ENCODE measurements at places on chromosomes 5 and 9.

- peak; percentile 24 for DNase-seq
Observed at GRCh38 chr5:128084228-128085167, 932 bp downstream of the SLC12A2 start.

GRCh38 chr9:7841831-7842230 lies 42.3 kb upstream of the DMAC1 start:
- DNase-seq: no peak

GRCh38 chr5:135030956-135031812 lies 2.8 kb downstream of the PITX1 start:
- DNase-seq: no peak

DNA sequence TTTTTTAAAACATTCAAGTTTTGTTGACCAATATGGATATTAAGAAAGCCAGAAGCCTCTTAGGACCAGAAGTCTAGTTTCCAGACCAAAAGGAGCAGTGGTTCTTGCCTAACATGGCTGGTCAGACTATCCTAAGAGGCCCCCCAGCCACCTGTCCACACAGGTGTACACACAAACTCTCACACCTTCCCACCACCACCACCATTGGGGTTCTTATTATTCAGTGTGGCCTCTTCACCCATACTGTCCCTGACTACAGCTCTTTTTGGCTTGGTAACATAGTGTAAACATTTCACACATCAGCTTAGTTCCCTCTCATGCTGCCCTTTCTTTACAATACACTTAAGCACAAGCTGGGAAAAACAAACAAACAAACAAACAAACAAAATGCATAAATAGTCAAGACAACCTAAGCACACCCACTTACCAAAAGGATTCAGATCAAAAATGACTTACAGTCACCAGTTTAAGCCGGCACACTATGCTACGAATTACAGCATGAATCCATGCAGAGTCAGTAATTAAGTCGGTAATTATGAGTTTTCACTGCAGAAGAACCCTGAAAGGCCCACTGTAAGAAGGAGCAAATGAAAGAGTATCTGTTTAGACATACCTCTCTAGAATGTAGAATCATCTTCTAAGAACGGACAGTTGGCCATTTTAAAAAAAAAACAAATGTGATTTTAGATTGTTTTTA lies 9.5 kb downstream of the LHFPL2 start:
- no peak for DNase-seq

- DNase-seq: peak; percentile 65
Observed at GRCh38 chr5:142866563-142867275, 96.5 kb downstream of the ARHGAP26 start.

GRCh38 chr5:13408616-13409015 lies 535.9 kb downstream of the DNAH5 start:
- peak; percentile 1 for DNase-seq

GRCh38 chr9:37521111-37521510 lies 35.4 kb downstream of the POLR1E start:
- no peak for DNase-seq

DNA sequence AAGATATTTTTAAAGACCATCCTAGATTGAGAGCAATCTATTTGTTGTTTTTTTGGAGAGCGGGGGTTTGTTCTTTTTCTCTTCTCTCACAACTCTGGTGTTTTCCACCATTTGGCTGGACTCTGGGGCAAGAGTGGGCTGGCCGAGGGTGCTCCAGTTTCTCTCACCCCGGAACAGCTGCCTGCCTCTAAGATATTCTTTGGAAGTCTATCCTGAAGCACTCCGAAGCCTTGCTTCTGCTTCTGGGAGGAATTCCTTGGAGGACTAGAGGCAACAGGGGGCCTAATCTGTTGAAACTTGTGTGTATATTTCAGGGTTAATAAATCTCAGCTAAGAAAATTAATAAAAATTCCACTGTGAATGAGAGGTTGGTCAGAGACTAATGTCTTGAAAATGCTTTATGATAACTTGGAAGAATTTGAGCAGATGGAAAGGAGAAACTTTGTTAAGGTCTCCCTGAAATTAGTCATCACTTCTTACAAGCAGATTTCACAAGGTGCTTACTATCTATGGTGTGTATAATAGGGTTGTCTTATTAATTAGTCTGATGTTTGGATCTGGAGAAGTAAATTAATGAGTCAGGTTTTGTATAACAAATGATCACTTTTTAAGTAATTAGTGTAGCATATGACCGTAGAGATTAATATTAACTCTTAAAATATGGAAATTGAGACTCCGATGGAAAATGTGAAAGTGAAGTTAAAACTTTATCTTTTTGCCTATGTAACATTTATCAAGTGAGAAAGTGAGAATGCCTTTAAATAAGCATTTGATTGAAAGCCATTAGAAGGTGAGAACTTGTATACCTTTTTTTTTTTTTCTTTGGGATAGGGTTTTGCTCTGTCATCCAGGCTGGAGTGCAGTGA lies 4.0 kb downstream of the MAN2A1 start:
- DNase-seq: peak; percentile 66

GRCh38 chr5:72498284-72498683 lies 8.9 kb downstream of the ZNF366 start:
- DNase-seq: peak; percentile 79

Data from fibroblast of skin of scalp (primary cell).